ENCODE measurements at places on chromosomes 7 and 10. TPM values are rescaled to one million over a fixed set of nuclear protein-coding genes. Genes with fewer than 3 reads are reported as not detected.

Gene STMP1
- 25.6 TPM for total RNA-seq

Gene URGCP
- total RNA-seq: 43.4 TPM

Gene PRF1
- 2.2 TPM for total RNA-seq

Gene IFIT1B
- total RNA-seq: not detected

Gene HYAL4
- not detected for total RNA-seq

Gene PNLIP
- not detected for total RNA-seq

Gene IL2RA
- 2.3 TPM for total RNA-seq

Gene TMEM229A
- not detected for total RNA-seq

Gene PNLIPRP3
- not detected for total RNA-seq

Gene COL1A2
- total RNA-seq: 62.9 TPM

Gene C10orf88
- 7.4 TPM for total RNA-seq

Gene RAMP3
- 31.2 TPM for total RNA-seq

All from Right ventricle myocardium superior (tissue), 1 donor.